Activated CD8-positive, alpha-beta memory T cell treated with anti-CD3 and anti-CD28 coated beads for 1 hour (primary cell): ENCODE measurements at places on chromosomes 11 and 22.

DNA sequence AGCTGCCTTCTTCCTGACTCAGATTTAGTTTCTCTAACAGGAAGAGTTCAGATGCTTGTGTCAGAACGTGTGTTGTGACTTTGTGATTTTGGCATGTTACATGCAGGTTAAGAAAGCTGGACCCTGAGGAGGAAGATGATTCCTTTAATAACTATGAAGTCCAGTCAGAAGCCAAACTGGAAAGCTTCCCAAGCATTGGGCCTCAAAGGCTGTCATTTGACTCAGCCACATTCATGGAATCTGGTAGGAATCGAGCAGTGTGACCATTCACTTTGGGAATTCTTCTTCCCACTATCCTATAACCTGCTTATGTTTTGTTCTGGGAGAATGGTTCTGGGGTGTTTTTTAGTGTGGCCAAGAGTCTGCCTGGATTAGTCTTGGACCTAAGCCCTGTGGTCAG lies 48.0 kb downstream of the CABIN1 start:
- DNase-seq: no peak

DNA sequence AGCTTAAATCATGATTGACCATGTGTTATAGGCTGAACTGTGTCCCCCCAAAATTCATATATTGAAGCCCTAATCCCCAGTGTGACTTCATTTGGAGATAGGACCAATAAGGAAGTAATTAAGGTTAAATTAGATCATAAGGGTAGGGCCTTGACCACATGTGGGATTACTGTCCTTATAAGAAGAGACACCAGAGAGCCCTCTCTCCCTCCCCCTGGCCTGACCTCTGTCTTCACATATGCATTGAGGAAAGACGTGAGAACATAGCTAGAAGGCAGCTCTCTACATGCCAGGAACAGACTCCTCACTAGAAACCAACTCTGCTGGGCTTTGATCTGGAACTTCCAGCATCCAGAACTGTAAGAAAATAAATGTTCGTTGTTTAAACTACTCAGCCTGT lies 13.6 kb upstream of the NUP50 start:
- no peak for DNase-seq

DNA sequence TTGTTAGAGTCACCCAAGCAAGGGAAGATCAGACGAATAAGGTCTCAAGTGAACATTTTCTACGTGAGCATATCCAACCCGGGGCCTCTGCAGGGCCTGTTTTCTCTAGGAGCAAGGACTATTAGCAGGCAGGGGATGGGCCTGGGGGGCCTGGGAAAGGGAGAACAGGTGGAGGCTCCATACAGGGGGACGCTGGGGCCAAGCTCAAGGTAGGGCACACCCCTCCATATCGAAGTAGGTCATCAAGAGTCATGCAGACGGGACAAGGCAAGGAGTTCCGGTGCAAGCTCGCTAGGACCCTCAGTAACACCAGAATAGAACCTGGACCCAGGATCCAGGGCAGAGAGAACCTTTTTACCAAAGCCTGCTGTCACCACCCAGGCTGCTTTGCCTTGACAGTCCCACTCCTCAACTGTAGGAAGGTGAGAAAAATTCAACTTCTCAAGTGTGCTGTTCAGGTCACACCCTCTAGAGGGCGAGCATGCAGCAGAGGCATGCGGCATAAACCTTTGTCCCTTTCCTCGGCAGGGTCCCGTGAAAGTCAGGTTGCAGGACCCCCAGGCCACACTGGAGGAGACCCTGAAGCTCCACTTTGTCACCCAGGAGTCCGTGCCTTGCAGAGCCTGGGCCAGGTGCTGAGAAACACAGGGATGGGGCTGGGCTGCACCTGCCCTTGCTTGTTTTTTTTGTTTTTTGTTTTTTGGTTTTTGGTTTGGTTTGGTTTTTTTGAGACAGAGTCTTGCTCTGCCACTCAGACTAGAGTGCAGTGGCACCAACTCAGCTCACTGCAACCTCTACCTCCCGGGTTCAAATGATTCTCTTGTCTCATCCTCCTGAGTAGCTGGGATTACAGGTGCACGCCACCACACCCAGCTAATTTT lies 8.6 kb upstream of the APOBEC3B start:
- peak; percentile 7 for DNase-seq

DNA sequence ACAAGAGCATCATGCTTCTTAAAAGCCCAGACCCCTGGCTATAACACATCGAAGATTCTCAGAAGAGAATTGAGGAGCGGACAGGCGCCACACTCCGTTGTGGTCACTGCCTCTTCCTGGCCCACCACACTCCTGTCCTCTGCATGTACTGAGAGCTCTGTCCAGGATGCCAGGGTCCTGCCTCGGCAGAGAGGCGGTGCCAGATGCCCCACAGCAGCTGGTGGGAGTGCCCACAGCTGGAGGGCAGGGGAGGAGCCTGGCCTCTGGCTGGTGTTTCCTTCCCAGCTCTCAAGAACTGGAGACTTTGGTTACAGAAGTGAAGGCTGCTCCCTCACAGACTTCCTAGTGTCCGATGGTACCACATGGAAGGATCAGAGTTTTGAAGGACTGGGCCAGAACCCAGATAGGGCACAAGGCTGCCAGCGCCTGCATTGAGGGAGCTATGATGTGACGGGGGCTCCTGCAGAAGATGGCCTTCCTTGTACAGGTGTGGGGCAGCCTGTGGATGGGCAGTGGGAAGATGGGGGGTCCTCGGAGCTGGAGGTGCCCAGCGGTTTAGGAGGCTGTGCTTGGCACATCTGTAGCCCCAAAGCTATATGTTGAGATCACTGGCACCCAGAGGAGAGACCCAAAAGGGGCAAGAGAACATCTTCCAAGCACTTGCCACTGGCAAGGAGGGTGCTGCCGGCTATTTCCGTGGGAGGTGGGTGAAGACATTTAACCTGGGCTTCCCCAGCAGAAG lies 19.4 kb downstream of the RSPH14 start:
- no peak for DNase-seq

DNA sequence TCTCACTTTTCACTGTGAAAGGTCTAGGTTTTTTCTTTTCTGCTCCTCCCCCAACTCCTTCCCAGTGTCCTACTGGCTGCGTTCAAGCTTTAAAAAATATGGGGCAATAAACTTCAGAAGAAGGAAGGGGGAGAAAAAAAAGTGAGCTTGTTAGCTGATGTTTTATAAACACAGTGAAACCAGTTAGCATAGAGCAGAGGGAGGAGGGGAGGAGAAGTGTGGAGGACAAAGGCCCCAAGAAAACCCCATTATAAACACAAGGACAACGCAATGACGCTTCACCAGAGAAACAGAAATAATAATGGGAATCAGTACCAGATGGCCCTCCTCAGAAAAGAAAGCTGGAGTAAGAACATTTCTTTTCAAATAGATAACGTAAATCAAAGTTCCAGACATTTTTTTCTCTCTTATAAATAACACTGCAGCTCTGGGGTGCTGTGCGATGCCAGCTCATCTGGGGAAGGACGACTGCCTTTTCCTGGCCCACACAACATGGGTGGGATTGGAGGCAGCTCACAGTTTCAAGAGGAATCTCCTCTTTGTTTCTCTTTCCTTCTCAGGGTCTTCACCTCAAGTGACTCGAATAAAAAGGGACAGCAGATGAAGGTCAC lies 235.4 kb upstream of the NARS2 start:
- no peak for DNase-seq

DNA sequence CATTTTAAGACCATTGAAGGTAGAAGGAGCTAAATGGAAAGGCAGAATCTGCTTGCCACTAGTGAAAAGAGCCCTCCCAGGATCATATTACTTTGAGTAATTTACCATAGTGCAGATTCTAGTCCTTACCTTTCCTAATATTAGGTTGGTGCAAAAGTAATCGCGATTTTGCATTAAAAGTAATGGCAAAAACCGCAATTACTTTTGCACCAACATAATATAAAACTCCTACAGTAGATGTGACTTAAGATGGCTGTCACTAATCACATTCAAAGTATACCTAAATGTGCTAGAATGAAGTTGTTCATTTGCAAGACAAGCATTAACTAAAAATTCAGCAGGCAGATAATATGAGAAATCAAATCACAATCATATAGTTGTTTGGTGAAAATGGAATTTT lies 38.1 kb upstream of the ARL14EP start:
- no peak for DNase-seq

- no peak for DNase-seq
Observed at GRCh38 chr11:23398052-23398451, 537.8 kb upstream of the CCDC179 start.
